ENCODE measurements at places on chromosomes 1 and 21. TPM values are rescaled to one million over a fixed set of nuclear protein-coding genes. Genes with fewer than 3 reads are reported as not detected.

DNA sequence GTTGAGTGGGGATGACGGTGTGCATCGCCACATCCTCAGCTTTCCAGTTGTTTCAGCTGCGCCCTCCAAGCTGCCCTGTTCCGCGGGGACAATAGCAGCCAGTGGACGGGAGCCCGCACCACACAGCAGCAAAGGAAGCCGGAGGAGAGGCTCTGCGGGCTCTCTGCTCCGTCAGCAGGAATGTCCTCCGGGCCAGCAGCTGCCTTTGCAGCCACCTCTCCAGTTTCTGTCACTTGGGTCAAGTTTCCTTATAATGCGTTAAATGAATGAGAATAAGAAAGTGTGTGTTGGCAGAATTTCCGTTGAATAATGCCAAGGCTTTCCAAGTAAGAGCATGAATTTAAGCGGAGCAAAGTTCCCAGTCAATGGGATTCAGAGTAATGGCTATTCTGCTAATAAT, 263.3 kb downstream of the KIF26B start:
- DNase-seq, result no peak
- no peaks in the 10 kb centered on the region for H3K4me1 ChIP-seq
- no peaks in the 10 kb centered on the region for H3K36me3 ChIP-seq
- H3K27me3 ChIP-seq, result no peaks in the 10 kb centered on the region
- H3K27ac ChIP-seq, result no peak overlapping the region

GRCh38 chr21:38123626-38124025, 133.2 kb upstream of the KCNJ15 start:
- DNase-seq, result no peak
- H3K4me1 ChIP-seq, result no peaks in the 10 kb centered on the region
- no peaks in the 10 kb centered on the region for H3K36me3 ChIP-seq
- no peak overlapping the region for H3K27ac ChIP-seq
- peaks cover 9% of the 10 kb centered on the region for H3K27me3 ChIP-seq

DNA sequence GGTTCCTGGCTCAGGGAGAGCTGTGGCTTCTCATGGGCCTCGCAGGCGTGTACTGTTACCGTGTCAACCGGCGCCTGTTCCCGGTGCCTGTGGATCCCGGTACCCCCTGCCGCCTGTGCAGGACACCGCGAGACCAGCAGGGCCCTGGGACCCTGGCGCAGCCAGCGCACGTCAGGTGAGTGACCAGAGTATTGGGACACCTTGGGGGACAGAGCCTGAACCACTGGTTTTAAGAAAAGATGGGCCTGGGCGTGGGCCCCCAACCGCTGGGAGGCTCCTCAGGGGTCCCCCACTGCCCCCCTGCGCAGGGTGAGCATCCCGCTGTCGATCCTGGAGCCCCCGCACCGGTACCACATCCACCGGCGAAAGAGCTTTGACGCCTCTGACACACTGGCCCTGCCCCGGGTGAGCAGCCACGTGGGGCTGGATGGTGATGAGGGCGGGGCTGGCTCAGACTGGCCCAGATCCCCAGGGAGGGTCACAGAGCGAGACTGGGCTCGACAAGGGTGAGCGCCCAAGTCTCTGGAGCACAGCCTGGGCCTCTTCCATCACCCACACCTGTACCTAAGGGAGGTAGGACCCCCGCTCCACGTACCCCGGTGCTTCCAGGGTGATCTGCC, 10.5 kb downstream of the MIIP start:
- H3K27me3 ChIP-seq, result no peaks in the 10 kb centered on the region
- H3K4me3 ChIP-seq, result no peak overlapping the region
- no peak for DNase-seq
- no peaks in the 10 kb centered on the region for H3K4me1 ChIP-seq

GRCh38 chr1:213953806-213954205, 34.0 kb upstream of the PROX1 start:
- H3K27me3 ChIP-seq, result peaks cover 2% of the 10 kb centered on the region
- H3K36me3 ChIP-seq, result no peaks in the 10 kb centered on the region
- H3K4me1 ChIP-seq, result no peaks in the 10 kb centered on the region
- no peak for DNase-seq
- H3K4me3 ChIP-seq, result no peak overlapping the region
- no peak overlapping the region for H3K27ac ChIP-seq

DNA sequence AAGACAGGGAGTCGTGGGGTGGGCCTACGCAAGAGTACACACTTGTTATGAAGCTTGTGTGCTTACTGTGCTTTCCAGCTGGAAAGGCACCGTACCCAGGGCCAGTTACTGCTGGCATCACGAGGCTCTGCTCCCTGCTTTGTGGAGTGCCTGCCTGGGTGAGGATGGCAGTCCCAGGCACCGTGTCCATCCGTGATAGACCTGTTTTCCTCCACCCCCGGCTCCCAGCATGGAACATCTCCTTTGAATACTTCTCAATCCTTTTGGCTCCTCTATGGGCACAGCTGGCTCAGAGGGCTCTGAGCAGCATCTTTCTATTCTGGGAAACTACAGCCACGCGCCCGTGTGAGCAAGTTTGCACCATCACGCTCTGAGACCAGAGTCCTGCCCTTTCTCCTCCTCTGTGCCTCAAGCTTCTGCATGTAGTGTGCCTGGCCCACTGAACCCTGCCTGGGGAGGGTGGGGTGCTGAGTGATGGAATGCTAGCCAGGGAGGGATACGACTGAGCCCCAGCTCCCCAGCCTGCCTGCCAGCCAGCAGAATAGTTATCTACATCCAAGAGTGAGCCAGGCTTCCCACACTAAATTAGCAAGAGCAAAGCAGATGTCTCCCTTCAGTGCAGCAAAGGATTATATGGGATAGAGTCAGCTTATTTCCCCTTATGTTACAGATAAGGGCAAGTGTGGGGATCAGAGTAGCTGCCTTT, 7.1 kb upstream of the TNR start:
- no peak for DNase-seq
- no peaks in the 10 kb centered on the region for H3K4me1 ChIP-seq
- no peak overlapping the region for H3K4me3 ChIP-seq
- no peaks in the 10 kb centered on the region for H3K36me3 ChIP-seq

- H3K36me3 ChIP-seq, result no peaks in the 10 kb centered on the region
- no peak for DNase-seq
- no peak overlapping the region for H3K4me3 ChIP-seq
- H3K27me3 ChIP-seq, result peaks cover 6% of the 10 kb centered on the region
- H3K27ac ChIP-seq, result no peak overlapping the region
Measured at GRCh38 chr1:113199760-113200455, 126.9 kb downstream of the LRIG2 start.

- no peak overlapping the region for H3K4me3 ChIP-seq
- H3K4me1 ChIP-seq, result peaks cover 28% of the 10 kb centered on the region
- H3K27ac ChIP-seq, result no peak overlapping the region
- DNase-seq, result no peak
- no peaks in the 10 kb centered on the region for H3K27me3 ChIP-seq
Measured at GRCh38 chr1:37949524-37950152, 2.8 kb upstream of the INPP5B start.

DNA sequence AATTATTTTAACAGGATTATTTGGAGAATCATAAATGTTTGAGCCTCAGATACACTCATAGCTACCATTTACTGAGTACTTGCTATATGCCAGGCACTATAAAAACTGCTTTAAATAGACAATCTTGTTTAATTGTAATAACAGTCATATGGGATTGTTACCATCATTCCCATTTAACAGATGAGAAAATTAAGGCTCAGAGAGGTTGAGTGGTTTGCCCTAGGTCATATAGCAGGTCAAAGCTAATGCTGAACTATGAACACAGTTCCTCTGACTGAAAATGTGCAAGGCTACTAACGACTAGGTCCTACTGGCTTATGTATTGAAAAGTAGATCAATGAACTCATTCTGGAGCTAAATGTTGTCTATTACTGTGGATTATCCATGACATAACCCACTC, 63.4 kb downstream of the DDR2 start:
- H3K27me3 ChIP-seq, result peaks cover 4% of the 10 kb centered on the region
- no peak overlapping the region for H3K4me3 ChIP-seq
- no peaks in the 10 kb centered on the region for H3K36me3 ChIP-seq

GRCh38 chr1:19067182-19067911, 110.9 kb upstream of the IFFO2 start:
- no peak for DNase-seq
- H3K36me3 ChIP-seq, result no peaks in the 10 kb centered on the region
- no peak overlapping the region for H3K4me3 ChIP-seq
- H3K27me3 ChIP-seq, result no peaks in the 10 kb centered on the region
- H3K4me1 ChIP-seq, result no peaks in the 10 kb centered on the region

CLCC1 gene
- total RNA-seq, result 14.3 TPM

Measured in activated CD8-positive, alpha-beta T cell treated with anti-CD3 and anti-CD28 coated beads for 36 hours (primary cell).